ENCODE measurements at places on chromosomes 4 and X.
A peak's percentile ranks its signal among the peaks of the same experiment; 100 is the strongest.

DNA sequence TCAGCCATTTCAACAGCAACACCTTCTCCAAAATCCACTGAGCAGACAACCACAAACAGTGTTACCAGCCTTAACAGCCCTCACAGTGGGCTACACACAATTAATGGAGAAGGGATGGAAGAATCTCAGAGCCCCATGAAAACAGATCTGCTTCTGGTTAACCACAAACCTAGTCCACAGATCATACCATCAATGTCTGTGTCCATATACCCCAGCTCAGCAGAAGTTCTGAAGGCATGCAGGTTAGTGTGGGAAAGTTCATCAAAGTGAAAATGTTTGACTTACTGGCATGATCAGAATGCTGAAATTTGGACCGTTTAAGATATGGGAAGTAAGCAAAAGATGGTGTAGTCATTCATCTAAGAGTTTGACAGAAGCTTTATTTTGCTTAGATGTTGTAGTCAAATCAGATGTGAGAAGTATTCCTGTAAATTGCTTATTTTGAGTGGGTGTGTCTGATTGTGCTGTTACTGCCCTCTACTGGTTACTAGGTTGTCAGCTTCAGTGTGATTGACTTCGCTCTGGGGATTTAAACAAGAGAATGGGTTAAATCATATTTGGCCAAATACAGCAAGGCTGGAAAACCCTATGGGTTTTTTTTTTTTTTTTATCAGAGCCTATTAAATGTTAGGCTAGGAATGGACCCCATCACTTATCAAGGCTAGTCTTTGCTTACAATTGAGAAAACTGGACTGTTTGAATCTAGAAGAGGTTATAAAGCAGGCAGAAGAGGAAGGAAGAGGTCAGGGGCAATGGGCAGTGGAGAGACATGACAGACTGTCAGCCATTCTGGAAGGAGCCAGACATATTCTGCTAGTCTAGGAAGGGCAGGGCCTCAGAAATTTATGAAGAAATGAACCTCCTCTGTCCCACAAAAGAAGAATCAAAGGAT lies 130.3 kb downstream of the DIPK2B start:
- peak; percentile 63 for DNase-seq

DNA sequence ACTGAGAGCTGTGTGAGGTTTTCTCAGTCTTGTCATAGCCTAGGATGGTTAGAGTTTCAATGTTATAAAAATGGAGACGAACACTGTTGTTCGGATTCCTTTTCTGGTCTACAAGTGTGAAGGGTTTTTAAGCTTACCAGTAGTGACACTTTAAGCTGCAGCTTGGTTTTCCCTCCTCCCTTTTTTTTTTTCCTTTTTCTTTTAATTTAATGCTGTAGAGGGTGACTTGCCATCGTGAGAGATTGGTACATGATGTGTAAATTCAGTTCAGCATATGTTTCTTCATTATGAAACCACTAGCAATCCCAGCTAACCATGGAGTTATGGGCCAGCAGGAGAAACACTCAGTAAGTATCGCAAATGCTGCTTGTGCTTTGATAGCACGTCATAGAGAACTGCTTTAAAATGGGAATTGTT lies 165.0 kb downstream of the RAPGEF2 start:
- DNase-seq: no peak

- no peak for DNase-seq
These were observed 71.3 kb upstream of the MED14 start for GRCh38 chrX:40806513-40807220.

DNA sequence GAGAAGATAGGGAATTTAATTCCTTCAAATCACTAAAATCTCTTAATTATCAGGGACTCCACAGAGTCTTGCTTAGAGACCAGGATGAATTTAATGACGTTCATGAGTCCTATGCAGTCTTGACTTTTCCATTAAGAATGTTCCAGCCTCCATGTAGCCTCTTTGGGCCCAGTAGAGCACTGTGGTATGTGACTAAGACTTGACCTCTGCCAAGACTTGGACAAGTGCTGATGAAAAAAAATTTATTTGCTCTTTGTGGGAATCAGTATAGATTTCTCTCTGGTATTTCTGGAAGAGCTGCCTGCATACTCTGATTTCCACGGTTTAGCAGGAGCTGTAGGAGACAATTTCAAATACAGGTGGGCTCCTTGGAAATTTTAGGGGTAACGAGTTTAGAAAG lies 40.6 kb downstream of the CHRDL1 start:
- no peak for DNase-seq

DNA sequence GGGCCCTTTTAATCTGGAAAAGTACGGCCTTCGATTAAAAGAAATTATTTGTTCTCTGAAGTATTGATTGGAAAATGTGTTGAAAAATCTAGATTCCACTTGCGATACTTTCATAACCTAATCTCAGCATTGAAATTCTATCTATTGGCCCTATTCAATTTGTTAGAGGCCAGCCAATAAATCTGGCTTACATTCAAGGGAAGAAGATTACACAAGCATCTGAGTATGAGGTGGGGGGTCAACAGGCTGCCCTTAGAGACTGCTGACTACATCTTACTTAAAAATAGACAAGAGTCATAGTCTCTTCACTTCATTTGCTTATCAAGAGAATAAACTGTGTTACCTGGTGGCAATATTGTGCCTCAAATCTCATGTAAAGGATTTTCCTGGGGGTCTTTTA lies 248.0 kb upstream of the KCNIP4 start:
- no peak for DNase-seq

- DNase-seq: no peak
These were observed 940.3 kb upstream of the ADGRL3 start for GRCh38 chr4:60259781-60260180.

GRCh38 chrX:9370893-9371292 lies 94.0 kb upstream of the TBL1X start:
- DNase-seq: no peak

DNA sequence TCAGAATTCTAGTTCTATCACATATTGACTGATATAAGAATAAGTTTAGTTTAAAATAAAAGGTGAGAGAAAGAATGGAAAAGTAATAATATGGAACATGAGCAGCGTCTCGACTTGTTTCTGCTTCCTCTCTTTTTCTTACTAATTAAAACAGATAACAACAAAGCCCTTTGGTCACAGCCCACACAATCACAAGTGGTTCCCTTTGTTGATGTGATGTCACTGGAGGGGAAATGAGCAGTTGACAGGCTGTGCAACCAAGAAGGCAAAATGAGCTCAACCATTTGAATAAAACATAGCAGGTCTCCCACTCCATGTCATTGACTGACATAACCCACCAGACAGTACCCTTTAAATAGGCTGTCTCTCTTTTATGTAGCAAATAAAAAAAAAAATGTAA lies 342.5 kb upstream of the MAGEB2 start:
- no peak for DNase-seq

- no peak for DNase-seq
These were observed at the start of gene IL1RAPL2 for GRCh38 chrX:104565791-104566680. TSS of gene IL1RAPL2 (plus strand) at chrX:104566199.

- peak; percentile 19 for DNase-seq
These were observed 17.0 kb upstream of the HPF1 start for GRCh38 chr4:169774466-169775445.

GRCh38 chr4:41268721-41269517 lies 12.2 kb downstream of the UCHL1 start:
- DNase-seq: no peak

- DNase-seq: no peak
These were observed 108.9 kb downstream of the UNC5C start for GRCh38 chr4:95439896-95440295.

DNA sequence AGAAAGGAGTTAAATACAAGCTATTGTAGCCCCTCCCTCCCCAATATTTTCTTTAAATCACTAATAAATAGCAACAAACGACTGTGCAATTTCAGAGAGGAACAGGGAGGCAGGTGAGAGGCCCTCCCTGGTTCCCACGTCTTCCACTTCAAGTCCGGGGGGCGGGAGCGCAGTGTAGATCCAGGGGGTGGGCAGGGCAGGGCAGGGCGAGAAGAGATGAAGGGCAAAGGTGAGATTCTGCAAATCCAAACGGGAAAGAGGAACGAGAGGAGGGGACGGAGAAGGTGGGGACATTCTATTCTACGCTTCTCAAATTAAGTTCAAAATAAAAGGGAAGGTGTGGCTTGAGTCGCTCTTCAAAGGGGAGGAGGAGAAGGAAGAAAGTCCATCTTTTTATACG lies 6.8 kb downstream of the NKX6-1 start:
- DNase-seq: no peak

DNA sequence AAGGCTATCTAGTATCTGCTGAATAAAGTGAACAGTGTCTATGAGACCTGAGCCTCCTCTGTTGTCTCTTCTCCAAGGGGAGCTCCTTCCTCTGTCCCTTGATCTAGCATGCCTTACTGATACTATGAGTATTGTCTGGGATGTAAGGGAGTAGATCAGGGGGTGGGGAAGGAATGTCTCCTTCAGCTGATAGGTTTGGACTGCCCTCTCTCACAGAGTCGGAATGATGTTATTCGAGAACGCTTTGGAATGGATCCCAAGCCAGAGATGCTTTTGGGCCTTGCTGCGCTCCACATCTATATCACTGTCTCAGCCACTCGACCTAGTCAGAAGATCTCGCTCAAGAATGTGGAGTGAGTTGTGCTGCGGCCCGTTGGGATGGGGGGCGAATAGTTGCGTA lies 68.3 kb upstream of the PRPS1 start:
- DNase-seq: no peak

GRCh38 chr4:156146571-156146970 lies 192.9 kb upstream of the CTSO start:
- no peak for DNase-seq

- no peak for DNase-seq
These were observed 313.8 kb downstream of the CAMK2D start for GRCh38 chr4:113447769-113448168.

DNA sequence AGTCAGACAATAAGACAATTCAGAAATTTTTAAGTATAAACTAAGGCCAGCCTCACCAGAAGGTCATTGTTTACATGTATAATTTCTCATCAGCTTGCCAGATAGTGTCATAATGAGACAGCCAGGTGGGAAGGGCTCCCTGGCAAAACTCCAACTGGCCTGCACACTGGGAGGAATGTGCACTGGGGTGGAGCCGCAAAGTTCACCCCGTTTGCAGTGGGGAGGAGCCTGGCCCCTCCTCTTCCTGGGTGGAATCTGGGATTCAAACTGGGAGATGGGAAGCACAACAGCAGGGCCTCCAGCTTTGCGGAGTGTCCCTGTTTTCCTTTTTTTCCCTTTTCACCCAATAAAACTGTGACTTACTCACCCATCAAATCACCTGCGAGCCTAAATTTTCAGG lies 329.9 kb downstream of the SMARCA1 start:
- DNase-seq: no peak

DNA sequence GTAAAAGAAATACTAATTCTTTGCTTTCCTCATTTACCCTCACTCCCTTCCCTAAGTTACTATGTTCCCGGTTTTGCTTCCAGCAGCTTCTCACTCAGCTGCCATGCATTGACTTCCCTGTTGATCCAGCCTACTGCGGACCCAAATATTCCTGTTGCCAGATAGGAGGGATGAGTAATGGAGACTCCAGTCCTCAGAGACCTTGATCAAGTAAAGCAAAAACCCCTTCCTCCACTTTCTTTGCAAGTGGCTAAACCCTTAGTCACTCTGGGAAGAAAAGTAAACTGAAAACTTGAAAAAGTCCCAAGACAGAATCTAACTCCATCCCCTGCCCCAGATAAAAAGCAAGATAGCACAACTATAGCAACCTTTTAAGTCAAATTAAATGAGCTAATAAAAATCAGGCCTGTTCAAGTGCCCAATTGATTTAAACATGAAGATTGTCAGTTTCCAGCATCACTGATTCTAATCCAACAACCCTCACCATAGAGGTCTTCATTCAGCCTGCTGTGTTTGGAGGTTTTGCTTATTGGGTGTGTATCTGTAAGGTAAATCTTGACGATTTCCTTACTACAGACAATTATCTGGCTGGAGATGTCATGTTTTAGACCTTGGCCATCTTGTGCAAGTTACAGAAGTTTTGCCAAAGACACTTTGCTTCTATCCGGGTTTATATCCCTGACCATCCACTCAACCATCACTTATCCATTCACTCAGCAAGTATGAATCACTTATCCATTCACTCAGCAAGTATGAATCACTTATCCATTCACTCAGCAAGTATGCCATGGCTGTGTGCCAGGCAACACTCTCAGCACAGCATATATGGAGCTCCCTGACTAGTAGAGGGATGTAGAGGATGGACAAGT lies 17.6 kb downstream of the FGFBP1 start:
- DNase-seq: no peak

DNA sequence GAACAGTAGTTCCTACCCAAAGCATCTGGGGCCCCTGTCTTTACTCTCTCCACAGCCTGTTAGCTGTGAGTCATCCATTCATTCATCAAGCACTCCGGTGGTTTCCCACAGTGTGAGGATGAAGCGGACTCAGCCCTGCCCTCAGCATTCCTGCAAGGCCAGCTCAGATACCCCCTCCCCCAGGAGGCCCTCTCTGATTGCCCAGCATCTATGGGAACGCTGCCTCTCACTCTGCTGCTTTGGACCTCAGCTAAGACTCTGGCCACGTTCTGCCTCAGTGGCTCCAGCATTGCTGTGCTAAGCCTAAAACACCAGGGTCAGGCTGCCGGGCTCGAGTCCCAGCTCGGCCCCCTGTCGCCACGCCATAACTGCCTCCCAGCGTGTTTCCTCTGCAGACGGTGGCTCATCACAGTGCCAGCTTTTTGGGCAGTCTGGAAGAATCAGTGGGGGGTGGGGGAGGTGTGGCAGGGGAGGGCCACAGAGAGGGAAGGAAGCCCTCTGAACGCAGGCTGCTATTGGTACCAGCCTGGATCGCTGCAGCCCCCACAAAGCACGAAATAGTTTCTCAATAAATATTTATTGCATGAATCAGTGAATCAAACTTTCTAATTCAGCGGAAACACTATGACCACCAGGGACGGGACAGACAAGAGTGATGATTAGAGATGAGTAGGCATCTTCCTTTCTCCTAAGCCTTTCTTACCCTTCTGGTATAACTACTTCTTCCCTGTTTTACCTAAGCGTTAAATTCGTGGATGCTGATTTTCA lies 74.4 kb downstream of the SORCS2 start:
- no peak for DNase-seq

DNA sequence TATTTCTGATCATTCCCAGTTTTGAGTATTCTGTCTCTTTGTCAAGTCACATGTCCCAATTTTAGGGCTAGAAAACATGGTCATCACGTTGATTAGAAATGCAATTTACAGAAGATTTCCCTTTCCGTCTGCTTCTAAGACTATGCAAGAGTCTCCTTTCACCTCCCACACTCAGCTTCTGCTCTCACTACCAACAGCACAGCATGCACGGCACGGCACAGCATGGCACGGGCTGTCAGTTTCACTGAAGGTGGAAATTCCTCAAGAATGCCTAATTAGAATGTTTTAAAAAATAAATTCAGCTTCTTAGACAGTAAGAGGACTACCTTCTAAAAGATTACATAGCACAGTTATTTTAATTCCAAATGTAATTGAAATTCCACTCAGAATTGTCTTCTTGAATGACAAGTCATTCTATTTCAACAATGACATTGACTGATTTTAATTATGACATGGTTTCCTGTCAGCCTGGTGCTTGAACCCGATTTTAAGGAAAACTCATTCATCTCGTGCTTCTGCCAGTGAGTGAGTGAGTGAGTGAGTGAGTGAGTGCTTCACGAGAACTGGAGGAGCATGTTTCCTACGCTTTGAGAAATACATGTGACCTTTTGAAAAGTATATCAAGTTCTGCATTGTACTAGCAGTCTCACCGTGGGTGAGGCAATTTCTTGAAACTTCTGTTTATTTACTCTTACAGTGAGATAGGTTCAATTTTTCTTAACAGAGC lies 124.8 kb upstream of the SORBS2 start:
- DNase-seq: no peak

GRCh38 chrX:49977319-49978090 lies 55.1 kb downstream of the CLCN5 start:
- no peak for DNase-seq
